ENCODE measurements at places on chromosomes 5 and 9. TPM values are rescaled to one million over a fixed set of nuclear protein-coding genes. Genes with fewer than 3 reads are reported as not detected.

ANKRD34B gene
- not detected for total RNA-seq

- H3K36me3 ChIP-seq = no peaks in the 10 kb centered on the region
- no peak for DNase-seq
- H3K4me3 ChIP-seq = no peak overlapping the region
- no peak overlapping the region for H3K27ac ChIP-seq
- peaks cover 30% of the 10 kb centered on the region for H3K27me3 ChIP-seq
Observed at GRCh38 chr5:54360925-54361662, 50.7 kb upstream of the ARL15 start.

GRCh38 chr9:114958021-114958843 is 27.8 kb upstream of the TNFSF8 start:
- H3K36me3 ChIP-seq = peaks cover 47% of the 10 kb centered on the region
- peak overlapping the region; percentile 99 for H3K27ac ChIP-seq
- peak; percentile 59 for DNase-seq
- H3K4me1 ChIP-seq = peaks cover 52% of the 10 kb centered on the region

MSANTD3 gene
- 17.6 TPM for total RNA-seq

- peaks cover 3% of the 10 kb centered on the region for H3K36me3 ChIP-seq
- H3K27ac ChIP-seq = peak within 1 kb of the TSS; percentile 79
- H3K4me3 ChIP-seq = peak within 1 kb of the TSS; percentile 82
- no peak for DNase-seq
Observed at GRCh38 chr5:40841068-40841805, at the start of gene CARD6. Gene CARD6 (plus strand): TSS chr5:40841367. CDS start chr5:40841383, 16 bp downstream.

FAM193B gene
- 47.2 TPM for total RNA-seq

IRX2 gene
- total RNA-seq = not detected

ZNF484 gene
- total RNA-seq = 7.0 TPM

WDR36 gene
- 80.7 TPM for total RNA-seq

SHOC1 gene
- not detected for total RNA-seq

DNA sequence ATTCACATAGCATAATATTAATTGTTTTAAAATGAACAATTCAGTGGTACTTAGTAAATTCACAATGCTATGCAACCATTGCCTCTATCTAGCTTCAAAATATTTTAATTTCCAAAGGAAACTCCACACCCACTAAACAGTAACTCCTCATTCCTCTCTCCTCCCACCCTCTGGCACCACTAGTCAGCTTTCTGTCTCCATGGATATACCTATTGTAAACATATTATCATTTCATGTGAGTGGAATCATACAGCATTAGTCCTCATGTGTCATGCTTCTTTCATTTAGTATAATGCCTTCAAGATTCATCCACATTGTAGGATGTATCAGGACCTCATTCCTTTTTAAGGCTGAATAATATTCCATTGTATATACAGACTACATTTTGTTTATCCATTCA is 48.6 kb downstream of the PHF2 start:
- H3K36me3 ChIP-seq = peaks cover 17% of the 10 kb centered on the region
- no peak overlapping the region for H3K27ac ChIP-seq
- no peaks in the 10 kb centered on the region for H3K4me1 ChIP-seq
- DNase-seq = no peak
- no peaks in the 10 kb centered on the region for H3K27me3 ChIP-seq
- no peak overlapping the region for H3K4me3 ChIP-seq

DNA sequence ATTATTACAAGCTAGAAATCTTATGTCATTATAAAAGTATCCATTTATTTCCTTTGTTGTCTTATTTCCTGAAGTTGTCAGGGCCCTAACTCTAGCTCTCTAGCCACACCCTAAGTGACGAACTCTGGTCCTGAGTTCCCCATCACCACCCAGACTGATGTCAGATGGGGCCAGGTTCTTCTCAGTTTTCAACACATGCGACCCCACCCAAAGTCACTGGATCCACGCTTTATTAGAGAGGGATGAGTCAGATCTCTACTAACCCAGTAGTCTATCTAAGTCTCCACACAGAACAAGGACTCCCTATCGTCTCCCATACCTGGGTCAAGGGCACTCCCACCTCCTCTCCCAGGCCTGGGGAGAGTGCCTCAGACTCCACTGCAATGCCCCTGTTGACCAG is 6.8 kb upstream of the FEM1C start:
- H3K4me1 ChIP-seq = peaks cover 4% of the 10 kb centered on the region
- H3K27me3 ChIP-seq = no peaks in the 10 kb centered on the region
- no peak for DNase-seq
- no peak overlapping the region for H3K27ac ChIP-seq
- H3K4me3 ChIP-seq = no peak overlapping the region

DNA sequence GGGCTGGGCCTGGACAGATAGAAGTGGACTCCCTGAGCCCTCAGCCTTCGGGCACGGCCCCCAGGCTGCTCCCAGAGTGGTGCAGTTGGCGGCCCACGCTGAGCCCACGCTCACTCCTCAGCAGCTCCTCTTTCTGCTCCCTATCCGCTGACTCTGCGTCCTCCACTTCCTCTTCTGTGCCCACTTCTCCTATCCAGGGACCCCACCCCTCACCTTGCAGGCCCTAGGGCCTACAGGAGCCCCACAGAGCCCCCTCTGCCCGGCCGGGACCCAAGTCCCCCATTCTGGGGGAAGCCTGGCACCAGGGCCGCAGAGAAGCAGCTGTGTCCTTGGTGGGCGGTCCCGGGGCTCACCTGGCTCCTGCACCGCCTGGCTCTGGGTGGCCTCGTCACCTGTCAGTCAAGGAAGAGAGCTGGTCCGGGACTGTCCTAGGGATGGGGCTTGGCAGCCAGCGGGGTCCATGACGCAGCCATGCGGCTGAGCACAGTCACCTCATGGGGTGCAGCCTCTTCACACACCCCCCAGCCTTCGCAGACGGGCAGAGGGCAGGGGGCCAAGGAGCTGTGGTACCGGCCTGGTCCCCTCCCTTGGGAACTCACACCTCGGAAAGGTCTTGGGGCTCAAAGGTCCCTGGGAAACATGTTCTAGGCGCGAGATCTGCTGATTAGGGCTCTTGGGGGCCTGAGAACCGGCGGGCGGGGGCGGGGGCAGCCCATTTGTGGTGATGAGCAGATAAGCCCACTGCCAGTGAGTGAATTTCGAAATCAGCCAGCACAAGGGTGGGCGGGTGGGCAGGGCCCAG is 5.4 kb upstream of the NRARP start:
- H3K36me3 ChIP-seq = no peaks in the 10 kb centered on the region
- DNase-seq = no peak
- no peak overlapping the region for H3K4me3 ChIP-seq
- no peaks in the 10 kb centered on the region for H3K27me3 ChIP-seq
- peaks cover 11% of the 10 kb centered on the region for H3K4me1 ChIP-seq

GRCh38 chr9:76403352-76403751 is 9.1 kb upstream of the RFK start:
- H3K27ac ChIP-seq = peak overlapping the region; percentile 83
- no peak for DNase-seq
- H3K36me3 ChIP-seq = no peaks in the 10 kb centered on the region
- peaks cover 5% of the 10 kb centered on the region for H3K27me3 ChIP-seq

CSF2 gene
- 103 TPM for total RNA-seq

- no peak overlapping the region for H3K4me3 ChIP-seq
- no peak for DNase-seq
- H3K4me1 ChIP-seq = peaks cover 11% of the 10 kb centered on the region
- no peaks in the 10 kb centered on the region for H3K36me3 ChIP-seq
- no peak overlapping the region for H3K27ac ChIP-seq
Observed at GRCh38 chr5:10484774-10485141, 43.1 kb downstream of the ROPN1L start.

DNA sequence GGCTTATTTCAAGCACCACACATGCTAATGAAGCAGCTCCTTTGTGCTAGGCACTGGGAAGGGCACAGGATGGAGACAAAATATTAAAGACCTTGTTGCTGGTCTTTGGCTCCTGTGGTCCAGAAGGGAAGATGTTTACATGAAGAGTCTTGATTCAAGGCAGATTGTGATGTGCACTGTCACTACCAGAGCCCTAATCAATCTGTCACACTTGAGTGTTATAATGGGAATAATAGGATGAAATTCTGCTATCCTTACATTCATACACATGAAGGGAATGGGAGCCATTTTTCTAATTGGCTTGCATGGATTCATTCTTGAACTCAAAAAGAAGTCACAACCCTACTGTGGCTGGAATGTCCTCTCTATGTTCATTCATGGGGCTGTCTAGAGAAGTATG is 203.0 kb downstream of the SEC61B start:
- no peak overlapping the region for H3K27ac ChIP-seq
- H3K27me3 ChIP-seq = peaks cover 14% of the 10 kb centered on the region
- no peaks in the 10 kb centered on the region for H3K36me3 ChIP-seq
- no peak overlapping the region for H3K4me3 ChIP-seq

- no peak for DNase-seq
- no peak overlapping the region for H3K27ac ChIP-seq
- H3K4me1 ChIP-seq = peaks cover 9% of the 10 kb centered on the region
- no peak overlapping the region for H3K4me3 ChIP-seq
- H3K36me3 ChIP-seq = no peaks in the 10 kb centered on the region
- H3K27me3 ChIP-seq = peaks cover 41% of the 10 kb centered on the region
Observed at GRCh38 chr5:38806775-38807258, 39.0 kb upstream of the OSMR start.

- H3K4me1 ChIP-seq = peaks cover 5% of the 10 kb centered on the region
- no peak overlapping the region for H3K27ac ChIP-seq
- no peak for DNase-seq
- peaks cover 15% of the 10 kb centered on the region for H3K36me3 ChIP-seq
- no peaks in the 10 kb centered on the region for H3K27me3 ChIP-seq
Observed at GRCh38 chr5:78245136-78245535, 49.4 kb downstream of the AP3B1 start.

CCL28 gene
- 13.4 TPM for total RNA-seq

GRCh38 chr9:129077236-129077635 is 3.7 kb upstream of the DOLPP1 start:
- H3K36me3 ChIP-seq = no peaks in the 10 kb centered on the region
- no peaks in the 10 kb centered on the region for H3K27me3 ChIP-seq
- DNase-seq = no peak

LRRC14B gene
- total RNA-seq = 0.23 TPM

- H3K27me3 ChIP-seq = no peaks in the 10 kb centered on the region
- H3K4me3 ChIP-seq = no peak overlapping the region
- no peaks in the 10 kb centered on the region for H3K4me1 ChIP-seq
- no peak for DNase-seq
Observed at GRCh38 chr5:44565360-44565759, 176.1 kb upstream of the FGF10 start.

DNA sequence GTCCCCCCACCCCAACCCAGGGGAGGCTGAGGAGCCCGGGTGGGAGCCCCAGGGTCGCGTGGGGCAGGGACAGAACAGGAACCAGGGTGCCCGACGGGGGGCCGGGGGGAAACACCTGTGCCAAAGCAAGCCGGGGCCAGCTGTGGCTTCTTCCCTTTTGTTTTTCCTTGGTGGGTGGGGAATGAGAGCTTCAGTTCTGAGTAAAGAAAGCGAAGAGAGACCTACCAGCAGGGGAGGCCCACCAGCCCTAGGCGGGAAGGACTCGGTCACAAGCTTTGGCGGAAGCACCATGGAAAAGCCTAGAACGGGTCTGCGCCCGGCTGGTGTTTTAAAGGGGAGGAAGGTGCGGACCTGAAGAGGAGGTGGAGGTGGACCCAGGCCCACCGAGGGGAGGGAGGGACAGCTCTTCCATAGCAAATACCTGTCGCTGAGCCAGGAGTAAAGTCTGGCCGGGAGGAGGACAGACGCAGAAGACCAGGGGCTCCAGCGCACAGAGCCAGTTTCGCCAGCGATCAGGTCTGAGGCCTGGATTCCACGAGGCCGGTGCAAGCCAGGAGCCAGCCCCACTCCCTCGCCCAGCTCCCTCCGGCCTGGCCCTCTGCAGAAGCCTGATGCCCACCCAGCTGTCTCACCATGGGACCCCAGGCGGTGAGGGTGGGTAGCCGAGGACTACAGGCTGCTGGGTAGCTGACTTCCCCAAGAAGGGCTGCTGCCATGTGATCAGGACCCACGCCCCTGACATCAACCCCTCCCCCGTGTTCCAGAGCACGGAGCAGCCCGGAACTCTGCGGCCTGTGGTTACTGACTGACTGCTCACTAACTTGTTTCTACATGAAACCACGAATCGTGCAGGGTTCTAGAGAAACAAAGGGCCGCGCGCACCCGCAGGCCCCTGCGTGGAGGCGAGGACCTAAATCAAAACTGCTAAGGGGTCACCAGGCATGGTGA is 849 bp upstream of the MGAT1 start:
- no peaks in the 10 kb centered on the region for H3K27me3 ChIP-seq
- peak; percentile 89 for DNase-seq
- peaks cover 65% of the 10 kb centered on the region for H3K36me3 ChIP-seq
- peak overlapping the region; percentile 91 for H3K27ac ChIP-seq
- peak overlapping the region; percentile 87 for H3K4me3 ChIP-seq
